ENCODE measurements at places on chromosomes 2 and 18.

- no peak for DNase-seq
These were observed 1072.0 kb downstream of the CBLN2 start for GRCh38 chr18:71471963-71472725.

- no peak for DNase-seq
These were observed 74.9 kb upstream of the TAF1B start for GRCh38 chr2:9768388-9768787.

DNA sequence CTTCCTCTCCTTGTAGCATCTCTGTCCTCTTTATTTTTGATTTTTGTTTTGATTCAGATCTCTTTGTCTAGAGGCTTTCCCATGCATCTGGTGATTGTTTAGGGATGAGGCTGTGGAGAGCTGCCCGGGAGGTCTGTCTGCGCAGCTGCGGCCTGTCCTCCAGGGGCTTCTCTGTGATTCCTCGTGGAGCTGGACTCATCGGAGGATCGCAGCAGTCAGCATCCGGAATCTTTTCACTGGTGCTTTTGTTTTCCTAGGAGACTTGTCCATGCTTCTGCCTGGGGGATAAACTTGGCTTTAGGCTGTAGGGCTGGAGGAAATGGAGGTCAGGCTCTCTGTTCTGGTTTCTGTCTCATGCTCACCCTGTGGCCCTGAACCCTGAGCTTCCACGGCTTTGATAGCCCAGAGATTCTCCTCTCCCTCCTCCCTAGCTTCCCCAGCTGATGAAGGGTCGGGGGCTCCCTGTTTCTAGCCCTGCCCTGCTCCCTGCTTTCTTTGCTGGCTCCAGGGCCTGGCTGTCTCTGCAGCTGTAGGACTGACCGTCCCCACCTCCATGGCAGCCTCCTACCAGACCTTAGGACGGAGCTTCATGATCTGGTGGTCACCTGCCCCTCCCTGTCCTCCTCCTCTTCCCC, 35.5 kb downstream of the ZNF532 start:
- no peak for DNase-seq

DNA sequence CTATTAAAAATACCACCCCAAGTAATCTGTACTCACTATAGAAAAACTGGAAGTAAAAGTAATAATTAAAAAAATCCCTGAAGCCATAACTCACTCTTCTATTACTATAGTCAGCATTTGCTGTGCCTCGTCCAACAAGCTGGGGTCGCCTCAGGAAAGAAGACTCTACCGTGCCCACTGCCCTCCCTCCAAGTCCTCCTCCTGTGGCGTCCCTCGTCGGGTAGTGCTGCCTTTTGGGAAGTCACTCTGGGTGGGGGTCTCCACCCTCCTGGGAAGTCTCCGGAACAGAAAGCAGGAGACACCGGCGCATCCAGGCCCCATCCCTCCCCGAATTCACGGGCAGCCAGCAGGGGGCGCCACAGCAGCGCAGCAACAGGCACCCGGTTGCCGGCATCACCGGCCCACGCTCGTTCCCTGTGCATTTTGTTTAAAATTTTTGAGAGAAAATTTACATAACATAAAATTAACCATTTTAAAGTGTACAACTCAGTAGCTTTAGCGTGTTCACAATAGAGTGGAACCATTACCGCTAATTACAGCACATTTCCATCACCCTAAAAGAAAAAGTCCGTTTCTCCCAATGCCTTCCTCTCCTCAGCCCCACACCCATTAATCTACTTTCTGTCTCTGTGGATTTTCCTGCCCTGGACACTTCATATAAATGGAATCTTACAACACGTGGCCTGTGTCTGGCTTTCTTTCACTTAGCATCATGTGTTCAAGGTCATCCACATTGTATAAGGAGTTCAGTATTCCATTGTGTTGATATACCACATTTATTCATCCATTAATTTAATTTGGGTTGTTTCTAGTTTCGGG, 62.2 kb downstream of the ADNP2 start:
- DNase-seq = peak; percentile 49

- no peak for DNase-seq
These were observed 235.6 kb upstream of the EPHA4 start for GRCh38 chr2:221807706-221808105.

- no peak for DNase-seq
These were observed 206.8 kb upstream of the FBXO11 start for GRCh38 chr2:48112911-48113680.

DNA sequence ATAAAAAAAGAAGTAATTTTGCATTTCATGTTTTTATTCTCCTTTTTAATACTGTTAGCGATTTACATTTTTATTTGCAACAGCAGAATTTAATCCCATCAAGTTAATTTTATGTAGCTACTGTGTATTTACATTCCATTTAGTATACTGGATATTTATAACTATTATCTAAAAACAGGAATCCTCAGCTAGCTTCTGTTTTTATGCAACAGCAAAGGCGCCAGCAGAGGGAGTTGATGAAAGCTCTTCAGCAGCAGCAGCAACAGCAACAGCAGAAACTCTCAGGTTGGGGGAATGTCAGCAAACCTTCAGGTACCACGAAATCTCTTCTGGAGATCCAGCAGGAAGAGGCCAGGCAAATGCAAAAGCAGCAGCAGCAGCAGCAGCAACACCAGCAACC, 26.2 kb upstream of the SNORC start:
- no peak for DNase-seq

GRCh38 chr2:6692819-6693218, 172.9 kb downstream of the CMPK2 start:
- no peak for DNase-seq

GRCh38 chr2:144411473-144411872, 108.4 kb downstream of the ZEB2 start:
- DNase-seq = no peak

DNA sequence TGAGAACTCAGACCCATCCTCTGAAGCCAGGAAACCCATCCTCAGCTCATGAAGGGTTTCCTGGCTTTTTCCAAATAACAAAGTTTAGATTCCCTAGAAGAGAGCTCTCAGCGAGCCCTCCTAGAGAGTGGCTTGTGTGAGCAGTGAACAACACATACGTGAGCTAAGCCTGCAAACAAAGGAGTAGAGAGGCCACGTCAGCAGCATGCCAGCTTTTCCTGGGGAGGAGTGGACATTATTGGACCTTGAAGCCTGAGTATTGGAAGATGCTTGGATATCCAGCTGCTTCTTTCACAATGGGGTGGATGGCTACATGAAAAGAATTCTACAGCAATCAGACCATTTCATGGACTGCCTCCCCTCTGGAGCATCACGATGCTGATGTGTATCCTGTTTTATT, 21.1 kb downstream of the KIF5C start:
- no peak for DNase-seq

- DNase-seq = no peak
These were observed 185.0 kb downstream of the LTBP1 start for GRCh38 chr2:33131749-33132148.

GRCh38 chr2:111007757-111008688, 112.7 kb upstream of the BCL2L11 start:
- DNase-seq = no peak

- DNase-seq = no peak
These were observed 8.5 kb upstream of the ST8SIA3 start for GRCh38 chr18:57343833-57344232.

GRCh38 chr2:25204190-25204838, 35.9 kb upstream of the POMC start:
- peak; percentile 12 for DNase-seq

- no peak for DNase-seq
These were observed 69.2 kb upstream of the ARL4C start for GRCh38 chr2:234565842-234566619.

- DNase-seq = no peak
These were observed 472.7 kb downstream of the CMPK2 start for GRCh38 chr2:6392966-6393365.

DNA sequence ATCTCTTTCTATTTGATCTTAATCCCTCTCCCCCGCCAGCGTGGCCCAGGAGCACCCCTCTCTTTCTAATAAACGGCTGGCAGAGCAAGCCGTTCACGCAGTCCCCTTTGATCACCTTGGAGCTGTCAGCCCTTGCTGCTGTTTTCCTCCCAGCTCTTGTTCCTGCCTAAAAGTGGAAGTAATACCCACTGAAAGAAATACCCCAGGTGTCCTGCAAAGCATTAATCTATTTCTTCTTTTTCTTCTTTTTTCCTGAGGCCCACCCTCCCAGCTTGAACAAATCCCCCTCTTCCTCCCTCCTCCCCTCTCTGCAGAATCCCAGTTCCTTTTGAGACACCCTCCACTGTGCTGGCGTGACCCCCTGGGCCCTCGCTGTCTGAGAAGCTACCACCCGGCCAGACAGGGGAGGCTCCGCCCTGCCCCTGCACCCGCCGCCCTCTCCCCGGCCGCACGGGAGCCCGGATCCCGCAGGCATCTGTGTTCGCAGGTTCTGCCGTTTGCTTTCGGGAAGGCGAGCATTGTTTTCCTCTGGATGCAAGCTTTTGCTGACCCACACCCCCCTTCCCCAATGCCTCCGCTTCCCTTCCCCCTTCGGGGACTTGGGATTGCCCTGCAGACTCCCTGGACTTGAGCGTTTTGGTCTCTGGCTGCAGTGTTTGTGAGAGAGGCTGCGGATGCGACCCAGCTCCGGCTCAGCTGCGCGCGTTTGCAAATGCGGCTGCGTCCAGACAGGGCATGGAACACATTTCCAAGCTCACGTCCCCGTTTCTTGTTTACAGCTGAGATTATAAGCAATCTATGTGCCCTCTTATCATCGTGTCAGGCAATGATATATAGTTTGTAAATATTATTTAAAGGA, 631.5 kb downstream of the NYAP2 start:
- no peak for DNase-seq

DNA sequence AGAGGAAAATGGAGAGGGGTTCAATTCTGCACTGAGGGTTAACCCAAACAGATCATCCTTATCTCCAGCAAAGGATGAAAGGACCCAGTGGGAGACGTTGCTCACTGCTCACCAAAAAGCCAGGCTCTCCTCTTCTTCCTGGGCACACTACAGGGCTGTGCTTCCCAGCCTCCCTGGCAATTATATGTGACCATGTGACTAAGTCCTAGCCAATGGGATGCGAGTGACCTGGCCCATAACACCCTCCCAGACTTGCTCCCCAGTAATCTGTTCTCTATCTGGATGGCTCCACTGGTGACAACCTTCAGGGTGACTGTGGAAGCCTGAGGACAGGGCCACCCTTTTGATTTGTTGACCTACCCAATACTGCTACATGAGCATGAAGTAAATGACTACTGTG, 10.9 kb upstream of the PRKCE start:
- DNase-seq = no peak

DNA sequence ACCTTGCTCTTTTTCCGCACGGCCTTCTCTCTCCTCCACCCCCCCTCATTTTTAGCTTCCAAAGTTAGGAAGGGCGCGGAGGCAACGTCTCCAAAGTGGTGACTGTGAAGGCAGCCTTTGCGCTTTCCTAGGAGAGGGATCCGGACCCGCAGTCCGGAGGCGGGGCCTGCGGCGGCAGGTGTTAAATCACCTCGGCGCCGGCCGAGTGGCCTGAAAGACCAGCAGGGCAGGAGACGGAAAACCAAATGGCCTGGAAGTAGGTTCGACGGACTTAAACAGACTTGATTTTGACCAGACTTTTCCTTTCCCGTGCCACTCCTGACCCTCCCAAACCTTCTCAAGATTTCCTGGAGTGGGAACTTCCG, 615 bp downstream of the GORASP2 start:
- peak; percentile 42 for DNase-seq

DNA sequence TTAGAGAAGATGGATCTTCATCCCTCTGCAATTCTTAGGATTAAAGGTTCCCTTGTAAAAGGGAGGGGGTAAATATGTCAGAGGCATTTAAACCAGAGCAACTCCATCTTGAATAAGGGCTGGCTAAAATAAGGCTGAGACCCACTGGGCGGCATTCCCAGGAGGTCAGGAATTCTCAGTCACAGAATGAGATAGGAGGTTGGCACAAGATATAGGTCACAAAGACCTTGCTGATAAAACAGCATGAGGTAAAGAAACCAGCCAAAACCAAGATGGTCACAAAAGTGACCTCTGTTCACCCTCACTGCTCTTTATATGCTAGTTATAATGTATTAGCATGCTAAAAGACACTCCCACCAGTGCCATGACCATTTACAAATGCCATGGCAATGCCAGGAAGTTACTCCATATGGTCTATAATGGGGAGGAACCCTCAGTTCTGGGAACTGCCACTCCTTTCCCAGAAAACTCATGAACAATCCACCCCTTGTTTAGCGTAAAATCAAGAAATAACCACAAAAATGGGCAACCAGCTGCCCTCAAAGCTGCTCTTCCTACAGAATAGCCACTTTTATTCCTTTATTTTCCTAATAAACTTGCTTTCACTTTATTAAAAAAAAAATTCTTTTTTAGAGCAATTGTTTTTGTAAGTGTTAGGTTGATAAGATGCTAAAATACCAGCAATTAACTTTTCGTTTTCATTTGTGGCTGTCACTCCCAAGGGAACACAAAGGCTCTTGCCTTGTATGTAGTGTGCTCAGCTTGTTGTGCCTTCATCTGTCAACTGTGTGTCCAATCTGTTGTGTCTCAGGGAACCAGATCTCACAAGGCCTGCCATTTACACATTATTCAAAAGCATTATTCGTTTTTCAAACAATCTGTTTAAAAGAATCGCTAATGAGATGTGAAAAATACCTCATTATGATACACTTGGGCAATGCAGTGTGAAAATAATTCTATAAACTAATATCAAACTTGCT, 205.2 kb upstream of the RGPD4 start:
- no peak for DNase-seq

DNA sequence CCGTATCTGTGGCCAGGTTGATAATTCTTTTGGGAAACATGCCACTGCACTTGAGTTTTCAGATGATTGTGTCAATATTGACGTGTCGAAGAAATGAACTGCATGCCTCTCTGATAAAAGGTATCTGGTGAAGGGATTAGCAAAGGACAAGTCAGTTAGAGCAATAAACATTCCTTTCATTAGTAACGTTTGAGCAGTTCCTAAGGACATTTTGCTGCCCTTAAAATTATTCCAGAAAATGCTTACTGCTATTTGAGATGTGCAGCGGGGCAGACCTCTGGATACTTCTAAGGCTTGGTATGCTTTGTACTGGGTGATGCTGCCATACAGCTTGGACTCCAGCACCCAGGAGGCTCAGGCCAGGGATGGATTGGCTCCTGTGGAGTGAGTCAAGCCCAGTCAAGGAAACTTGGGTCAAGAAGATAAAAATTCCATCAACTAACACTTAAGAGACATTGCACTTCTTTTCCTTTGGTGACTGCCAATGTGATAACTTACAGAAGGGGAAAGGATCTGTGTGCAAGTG, 166.7 kb downstream of the FHOD3 start:
- no peak for DNase-seq

DNA sequence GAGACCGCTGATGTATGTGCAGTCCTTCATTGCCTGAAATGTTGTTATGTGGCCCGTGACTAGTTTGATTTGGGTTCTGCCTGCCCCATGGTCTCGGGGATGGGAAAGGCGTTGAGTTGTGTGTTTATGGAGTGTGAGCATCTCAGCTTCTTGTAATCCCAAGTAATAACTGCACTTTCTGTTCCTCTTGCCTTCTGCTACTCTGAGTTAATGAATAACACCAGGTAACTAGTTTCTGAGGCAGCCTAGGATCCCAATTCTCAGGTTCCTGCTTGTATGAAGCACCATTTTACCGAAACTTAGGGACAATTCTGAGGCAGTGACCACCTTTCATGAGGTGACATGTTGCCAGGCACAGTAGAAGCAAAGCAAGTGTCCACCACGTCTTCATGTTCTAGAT, 170.0 kb downstream of the ALK start:
- no peak for DNase-seq

GRCh38 chr2:134123332-134123731, 130.5 kb upstream of the MGAT5 start:
- no peak for DNase-seq

All from CD4-positive, alpha-beta T cell treated with Interleukin-17A for 1 hour (primary cell).